ENCODE measurements at places on chromosomes 2 and 18. TPM values are rescaled to one million over a fixed set of nuclear protein-coding genes. Genes with fewer than 3 reads are reported as not detected.

The GRB14 gene
- 24.1 TPM for total RNA-seq

The CD207 gene
- total RNA-seq: not detected

The RTP5 gene
- total RNA-seq: not detected

The HOXD9 gene
- not detected for total RNA-seq

The SCN7A gene
- total RNA-seq: 27.7 TPM

The DAPL1 gene
- not detected for total RNA-seq

The MBOAT2 gene
- total RNA-seq: 13.2 TPM

The DCC gene
- not detected for total RNA-seq

Measured in Right ventricle myocardium superior (tissue), 1 donor.